ENCODE measurements at places on chromosomes 5 and 9.

GRCh38 chr5:176870110-176870591, 29.0 kb downstream of the HK3 start:
- DNase-seq, result peak; percentile 59

DNA sequence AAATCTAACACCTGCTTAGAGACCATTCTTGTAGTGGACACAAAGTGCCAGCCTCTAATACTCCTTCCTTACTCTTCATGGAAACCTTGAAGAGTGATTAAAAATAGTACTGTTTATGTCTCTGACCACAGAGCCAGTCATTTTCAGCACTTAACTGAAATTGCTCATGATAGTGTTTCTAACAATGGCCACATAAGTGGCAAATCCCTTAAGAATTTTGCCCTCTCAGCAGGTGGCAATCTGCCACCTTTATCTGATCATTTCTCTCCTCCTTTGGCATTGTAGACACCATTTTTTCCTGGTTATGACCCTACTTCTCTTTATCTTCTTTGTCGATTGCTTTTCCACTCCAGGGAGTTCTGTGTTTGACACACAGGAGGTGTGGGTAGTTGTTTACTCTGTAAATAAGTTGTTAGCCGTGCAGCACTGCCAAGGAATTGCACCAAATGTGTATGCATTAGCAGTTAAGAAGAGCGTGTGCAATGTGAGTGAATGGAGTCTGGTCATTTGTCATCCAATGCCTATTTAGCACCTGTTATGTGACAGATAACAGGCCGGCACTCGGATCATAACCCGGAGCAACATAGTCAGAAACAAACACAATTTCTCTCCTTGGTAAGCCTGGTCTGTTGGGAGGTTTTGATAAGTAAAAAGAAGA, 36.8 kb upstream of the STARD4 start:
- no peak for DNase-seq

- DNase-seq, result no peak
These were observed 24.4 kb upstream of the FNIP1 start for GRCh38 chr5:131821221-131821620.

GRCh38 chr5:73151766-73152410, 21.1 kb upstream of the TMEM174 start:
- DNase-seq, result no peak

- DNase-seq, result no peak
These were observed 259.8 kb upstream of the IRX4 start for GRCh38 chr5:2142456-2142954.

- DNase-seq, result no peak
These were observed 72.7 kb downstream of the ZFAND5 start for GRCh38 chr9:72292256-72292682.

GRCh38 chr5:89851911-89852310, 557.6 kb downstream of the CETN3 start:
- no peak for DNase-seq

DNA sequence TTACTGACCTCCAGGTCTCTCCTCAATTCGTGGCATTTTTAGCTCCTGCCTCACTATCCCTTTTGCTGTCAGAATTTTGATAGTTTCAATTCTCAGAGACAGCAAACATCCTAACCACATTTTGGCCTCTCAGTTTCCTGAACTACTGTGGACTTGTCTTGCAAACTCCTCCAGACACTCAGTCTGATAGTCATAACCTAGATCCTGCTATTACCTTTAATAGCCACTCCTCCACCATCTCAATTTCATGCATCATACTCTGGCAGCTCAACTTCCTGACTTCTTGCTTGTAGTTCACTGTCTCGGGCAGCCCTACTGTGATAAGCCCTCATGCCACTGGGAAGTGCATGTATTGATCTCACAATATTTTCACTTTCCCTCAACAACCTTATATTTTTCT, 481.8 kb upstream of the CDH18 start:
- no peak for DNase-seq

DNA sequence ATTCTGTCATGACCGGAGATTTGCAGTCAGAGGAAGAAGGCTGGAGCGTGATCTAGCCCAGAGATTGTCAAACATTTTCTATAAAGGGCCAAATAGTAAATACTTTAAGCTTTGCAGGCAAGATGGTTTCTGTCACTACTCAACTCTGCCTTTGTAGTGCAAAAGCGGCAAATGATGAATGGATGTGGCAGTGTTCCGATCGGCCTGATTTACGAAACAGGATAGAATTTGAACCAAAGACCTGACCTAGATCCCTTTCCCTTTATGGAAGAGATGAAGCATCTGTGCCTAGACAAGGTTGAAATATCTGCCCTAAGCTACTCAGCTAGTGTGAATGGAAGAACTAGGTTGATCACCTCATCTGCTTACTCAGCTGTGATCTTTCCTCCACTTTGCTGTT, 209.5 kb downstream of the YTHDC2 start:
- no peak for DNase-seq

- DNase-seq, result no peak
These were observed 79.5 kb upstream of the LHFPL2 start for GRCh38 chr5:78727786-78728761.

- DNase-seq, result no peak
These were observed 415 bp downstream of the XRCC4 start for GRCh38 chr5:83077662-83078261.

GRCh38 chr9:116133163-116133562, 20.4 kb upstream of the PAPPA start:
- no peak for DNase-seq

GRCh38 chr5:17080361-17080760, 137.1 kb upstream of the BASP1 start:
- DNase-seq, result no peak

GRCh38 chr5:110768138-110768860, 29.5 kb downstream of the SLC25A46 start:
- no peak for DNase-seq

- no peak for DNase-seq
These were observed 50.5 kb downstream of the SH3TC2 start for GRCh38 chr5:149012350-149012749.

- no peak for DNase-seq
These were observed 263.6 kb downstream of the FANCC start for GRCh38 chr9:95053611-95054570.

DNA sequence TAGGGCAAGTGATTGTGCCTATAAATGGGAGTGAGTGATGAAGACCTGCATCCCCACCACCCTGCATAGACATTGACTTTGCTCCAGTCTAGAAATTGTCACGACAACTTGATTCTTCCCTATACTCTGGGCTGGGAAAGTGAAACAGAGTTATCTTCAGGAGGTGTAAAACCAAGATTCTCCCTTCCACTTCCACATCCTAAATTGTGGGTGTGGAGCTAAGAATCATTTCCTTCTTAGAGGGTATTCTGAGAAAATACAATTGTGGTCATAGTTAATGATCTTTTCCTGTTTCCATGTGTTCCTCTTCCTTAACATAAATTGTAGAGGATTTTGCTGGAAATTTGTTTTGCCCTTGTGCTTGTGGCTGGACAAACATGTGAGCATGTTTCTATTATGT, 96.8 kb upstream of the PJA2 start:
- no peak for DNase-seq

DNA sequence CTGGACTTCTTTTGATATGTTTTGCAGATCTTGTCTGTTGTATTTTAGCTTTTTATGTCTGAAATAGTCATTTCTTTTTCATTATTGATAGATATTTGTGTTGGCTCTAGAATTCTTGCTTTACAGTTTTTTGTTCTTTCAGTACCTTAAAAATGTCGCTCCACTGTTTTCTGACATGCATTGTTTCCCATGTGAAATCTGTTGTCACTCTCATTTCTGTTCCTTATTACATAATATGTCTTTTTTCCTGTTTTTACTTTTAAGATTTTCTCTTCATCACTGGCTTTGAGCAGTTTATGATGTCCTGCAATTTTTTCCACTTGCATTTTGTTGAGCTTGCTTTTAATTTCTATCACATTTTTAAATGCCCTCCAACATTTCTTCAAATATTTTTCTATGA, 270.4 kb upstream of the TARS1 start:
- DNase-seq, result no peak

DNA sequence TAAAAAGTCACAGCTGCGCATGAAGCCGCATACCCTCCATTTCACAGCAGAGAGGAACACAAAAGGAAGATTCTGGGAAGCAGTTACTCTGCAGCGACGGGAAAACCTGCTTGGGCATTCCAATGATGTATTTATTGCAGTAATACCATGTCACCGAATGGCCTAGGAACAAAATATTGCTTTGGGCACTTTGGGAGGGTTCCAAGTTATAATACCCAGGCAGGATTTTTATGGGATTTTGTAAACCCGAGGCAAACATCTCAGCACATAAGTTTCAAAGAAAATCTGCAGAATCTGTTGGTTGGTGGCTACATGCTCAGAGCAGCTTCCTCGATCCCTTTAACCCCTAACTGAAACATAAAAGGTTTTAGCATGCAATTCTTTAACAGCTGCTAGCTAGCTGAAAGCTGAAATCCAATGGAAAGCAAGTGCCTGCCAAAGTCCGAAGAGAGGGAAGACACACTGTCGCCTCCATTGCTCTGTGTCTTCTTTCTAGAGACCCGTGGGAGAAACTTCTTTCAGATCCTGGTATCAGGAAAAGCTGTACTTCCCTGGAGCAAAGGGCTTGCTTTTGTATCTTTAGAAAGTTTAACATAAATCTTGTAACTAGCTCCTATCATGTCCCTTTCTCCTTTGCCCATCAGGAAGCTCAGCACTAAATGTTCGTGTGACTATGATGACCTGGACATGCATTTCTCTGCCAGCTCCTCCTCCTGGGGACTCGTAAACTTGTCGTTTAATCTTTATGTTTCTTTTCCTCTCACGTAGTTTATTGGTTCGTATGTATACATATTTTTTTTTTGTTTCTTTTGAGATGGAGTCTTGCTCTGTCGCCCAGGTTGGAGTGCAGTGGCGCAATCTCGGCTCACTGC, 195.0 kb downstream of the MAPKAP1 start:
- no peak for DNase-seq

DNA sequence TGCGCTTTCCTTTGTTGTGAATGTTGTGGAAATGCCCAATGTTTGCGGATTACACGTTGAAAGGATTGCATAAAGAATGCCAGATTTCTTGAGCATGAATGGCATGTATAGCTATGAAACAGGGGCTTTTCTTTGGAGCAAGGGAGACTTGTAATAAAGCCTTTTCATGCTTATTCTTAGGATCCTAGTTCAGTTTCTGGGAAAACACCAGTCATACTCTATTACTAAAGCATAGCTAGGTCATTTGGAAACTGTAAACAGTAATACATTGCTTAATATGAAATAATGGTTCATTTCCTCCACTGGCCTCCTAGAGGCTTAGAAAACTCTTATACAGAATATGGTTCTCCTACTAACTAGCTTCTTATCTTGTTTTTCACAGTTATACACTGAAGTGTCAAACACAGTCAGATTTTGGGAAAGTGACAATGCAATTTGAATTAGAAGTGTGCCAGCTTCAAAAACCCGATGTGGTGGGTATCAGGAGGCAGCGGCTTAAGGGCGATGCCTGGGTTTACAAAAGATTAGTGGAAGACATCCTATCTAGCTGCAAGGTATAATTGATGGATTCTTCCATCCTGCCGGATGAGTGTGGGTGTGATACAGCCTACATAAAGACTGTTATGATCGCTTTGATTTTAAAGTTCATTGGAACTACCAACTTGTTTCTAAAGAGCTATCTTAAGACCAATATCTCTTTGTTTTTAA, 104.2 kb downstream of the MELK start:
- DNase-seq, result no peak

DNA sequence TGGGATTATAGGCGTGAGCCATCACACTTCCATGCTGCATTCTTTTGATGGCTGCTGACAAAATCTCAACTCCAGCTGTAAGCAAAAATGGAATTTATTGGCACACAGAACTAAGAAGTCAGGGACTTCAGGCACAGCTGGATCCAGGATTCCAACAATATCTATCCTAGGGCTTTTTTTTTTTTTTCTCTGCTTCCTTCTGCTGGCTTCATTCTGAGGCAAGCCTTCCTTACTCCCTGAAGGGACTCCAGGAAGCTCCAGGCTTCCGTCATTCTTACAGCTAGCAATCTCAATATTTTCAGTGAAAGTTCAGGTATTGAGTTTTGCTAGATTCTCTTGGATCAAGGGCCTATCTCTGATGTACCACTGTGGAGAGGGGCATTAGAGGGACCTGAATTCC, 66.1 kb downstream of the GALNT12 start:
- DNase-seq, result no peak

DNA sequence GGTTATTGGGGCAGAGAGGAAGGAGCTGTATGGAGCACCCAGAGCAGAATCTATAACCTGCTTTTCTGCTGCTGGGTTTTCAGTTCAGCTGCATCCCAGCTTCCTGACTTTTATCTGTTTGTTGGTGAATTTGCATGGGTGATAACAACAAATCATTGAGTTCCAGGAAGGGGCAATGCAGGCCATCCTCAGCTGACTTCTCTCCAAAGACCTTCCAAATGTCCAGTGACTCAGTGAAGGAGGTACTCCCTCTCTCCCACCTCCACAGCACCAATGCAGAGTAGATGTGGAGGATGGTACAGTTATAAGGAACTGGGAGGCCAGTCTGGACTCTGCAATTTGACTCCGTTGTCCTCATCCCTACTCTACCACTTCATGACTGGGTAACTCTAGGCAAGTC, 1.6 kb upstream of the TXN start:
- no peak for DNase-seq

DNA sequence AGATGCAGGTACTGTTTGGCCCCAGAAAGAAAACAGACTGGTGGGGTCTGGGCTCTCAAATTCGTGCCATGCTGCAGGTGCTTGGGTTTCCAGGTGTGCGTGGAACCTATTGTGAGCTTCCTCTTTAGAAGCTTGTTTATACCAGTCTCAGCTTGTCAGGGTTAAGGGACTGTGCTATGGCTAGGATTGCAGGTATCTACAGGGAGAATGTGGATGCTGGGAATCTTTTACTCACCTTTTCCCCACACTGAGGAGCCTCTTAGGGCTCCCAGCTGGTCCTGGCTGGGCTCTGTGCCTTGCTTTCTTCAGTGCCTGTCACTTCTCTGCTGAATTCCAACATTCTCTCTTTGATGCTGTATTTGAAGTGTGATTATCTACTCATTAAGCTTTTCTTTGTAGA, 111.8 kb downstream of the WDR70 start:
- no peak for DNase-seq

- no peak for DNase-seq
These were observed 632.5 kb downstream of the ISL1 start for GRCh38 chr5:52015760-52016159.

GRCh38 chr5:140801494-140801841, 611 bp downstream of the PCDHA3 start:
- no peak for DNase-seq

DNA sequence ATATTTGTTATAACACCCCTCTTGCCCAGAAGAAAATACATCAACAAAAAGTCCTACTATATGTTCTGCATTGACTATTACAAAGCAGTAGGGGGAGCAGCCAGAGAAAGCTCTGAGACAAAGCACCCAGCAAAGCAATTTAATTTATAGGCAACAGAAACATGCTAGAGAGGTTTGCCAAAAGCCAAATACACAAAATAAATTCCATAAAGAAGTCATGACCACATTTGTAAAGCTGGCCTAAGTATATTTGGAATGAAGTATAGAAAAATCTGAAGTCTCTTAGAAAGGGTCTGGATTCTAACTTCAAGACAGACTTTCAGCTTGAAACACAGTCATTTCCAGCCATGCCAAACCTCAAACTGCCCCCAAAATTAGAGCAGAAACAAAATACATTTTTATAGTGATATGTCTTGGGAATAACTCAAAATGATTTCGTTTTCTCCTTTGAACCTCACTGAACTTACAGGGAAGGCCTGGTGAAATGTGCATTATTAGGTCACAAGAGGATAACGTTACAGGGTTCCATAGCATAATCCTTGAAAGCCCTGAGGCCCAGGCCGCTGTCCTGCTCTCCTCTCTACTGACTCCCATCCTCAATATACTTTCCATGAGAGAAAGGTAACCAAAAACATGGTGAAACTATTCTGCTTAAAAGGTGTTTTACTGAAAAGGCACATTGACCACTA, 451.8 kb downstream of the RAB3C start:
- peak; percentile 25 for DNase-seq

All from retina (tissue), 1 donor.